Mammary epithelial cell (primary cell): ENCODE measurements at places on chromosomes 12 and 14.

DNA sequence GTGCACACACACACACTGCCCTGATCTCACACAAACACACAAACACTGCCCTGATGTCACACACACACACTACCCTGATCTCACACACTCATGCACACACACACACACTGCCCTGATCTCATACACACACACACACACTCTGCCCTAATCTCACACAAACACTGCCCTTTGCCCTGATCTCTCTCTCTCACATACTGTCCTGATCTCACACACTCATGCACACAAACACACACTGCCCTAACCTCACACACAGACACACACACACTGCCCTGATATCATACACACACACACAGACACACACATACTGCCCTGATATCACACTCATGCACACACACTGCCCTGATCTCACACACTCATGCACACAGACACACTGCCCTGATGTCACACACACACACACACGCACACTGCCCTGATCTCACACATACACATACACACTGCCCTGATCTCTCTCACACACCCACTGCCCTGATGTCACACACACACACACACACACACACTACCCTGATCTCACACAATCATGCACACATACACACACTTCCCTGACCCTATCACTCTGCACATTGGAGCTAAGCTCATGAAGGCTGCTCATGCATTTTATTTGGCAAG, 97.6 kb upstream of the DIO3 start:
- DNase-seq, result no peak

GRCh38 chr14:73272393-73272792, 35.1 kb downstream of the PAPLN start:
- no peak for DNase-seq

DNA sequence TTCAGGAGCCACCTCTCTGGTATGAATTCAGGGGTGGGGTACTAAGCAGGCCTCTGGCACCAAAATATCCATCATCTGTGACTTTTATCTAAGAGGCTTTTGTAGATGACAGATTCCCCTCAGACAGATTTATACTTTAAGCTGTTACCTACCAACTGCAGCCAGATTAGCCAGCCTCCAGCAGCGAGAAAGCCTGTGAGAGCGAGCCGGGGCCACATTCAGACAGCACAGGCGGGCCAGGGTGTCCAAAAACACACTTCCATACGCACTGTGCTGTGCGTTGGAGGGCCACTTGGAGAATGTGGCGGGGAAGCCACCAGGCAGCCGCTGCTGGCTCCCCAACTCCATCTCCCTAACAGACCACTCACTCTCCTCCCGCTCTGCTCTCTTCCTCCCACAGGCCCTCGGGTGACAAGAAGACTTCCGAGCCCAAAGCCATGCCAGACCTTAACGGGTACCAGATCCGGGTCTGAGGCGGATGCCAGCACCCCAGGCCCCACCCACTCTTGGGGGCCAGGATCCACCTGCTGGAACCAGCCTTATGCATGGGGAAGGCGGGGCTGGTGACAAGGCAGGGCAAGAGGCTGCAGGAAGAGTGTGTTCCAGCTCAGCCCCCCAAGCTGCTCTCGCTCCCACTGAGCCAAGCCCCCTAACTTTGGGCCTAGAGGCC, 17.4 kb downstream of the VASH1 start:
- no peak for DNase-seq

DNA sequence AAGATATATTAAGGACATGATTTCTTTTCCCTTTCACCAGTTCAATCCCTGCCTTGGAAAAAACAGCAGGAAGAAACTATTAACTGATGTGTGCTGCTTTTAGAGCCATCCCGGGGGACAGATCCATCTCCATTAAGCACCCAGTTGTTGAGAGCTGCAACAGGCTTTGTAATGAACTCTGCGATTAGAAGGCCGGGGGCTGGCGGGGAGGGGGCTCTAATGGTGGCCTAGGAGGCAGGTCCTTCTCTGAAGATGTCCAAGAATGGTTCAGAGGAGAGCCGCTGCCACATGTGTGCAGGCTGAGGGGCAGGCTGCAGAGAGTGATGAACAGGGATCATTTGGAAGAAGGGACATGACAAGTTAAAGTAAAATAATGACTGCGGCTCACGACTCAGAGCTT, 67.8 kb downstream of the GALNT8 start:
- DNase-seq, result no peak

GRCh38 chr12:104669851-104670337, 213.1 kb downstream of the CHST11 start:
- no peak for DNase-seq

GRCh38 chr12:62191491-62192179, 68.6 kb upstream of the USP15 start:
- DNase-seq, result peak; percentile 66

DNA sequence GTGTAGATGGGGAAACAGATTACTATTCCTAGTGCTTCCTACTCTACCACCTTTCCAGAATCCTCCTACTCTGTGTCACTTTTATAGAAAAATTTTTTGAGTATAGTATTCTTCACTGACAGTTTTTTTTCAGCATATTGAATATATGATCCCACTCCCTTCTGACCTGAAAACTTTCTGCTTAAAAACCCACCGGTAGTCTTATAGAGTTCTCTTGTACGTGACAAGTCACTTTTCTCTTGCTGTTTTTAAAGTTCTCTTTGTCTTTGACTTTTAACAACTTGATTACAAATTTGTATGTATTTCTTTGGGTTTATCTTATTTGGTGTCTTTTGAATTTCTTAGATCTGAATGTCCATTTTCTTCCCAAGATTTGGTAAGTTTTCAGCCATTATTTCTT, 133.6 kb upstream of the SLC38A2 start:
- no peak for DNase-seq

GRCh38 chr12:111032591-111032919, 112.2 kb upstream of the MYL2 start:
- DNase-seq, result no peak

- DNase-seq, result no peak
Measured at GRCh38 chr14:67514650-67515385, 18.3 kb upstream of the PLEKHH1 start.

DNA sequence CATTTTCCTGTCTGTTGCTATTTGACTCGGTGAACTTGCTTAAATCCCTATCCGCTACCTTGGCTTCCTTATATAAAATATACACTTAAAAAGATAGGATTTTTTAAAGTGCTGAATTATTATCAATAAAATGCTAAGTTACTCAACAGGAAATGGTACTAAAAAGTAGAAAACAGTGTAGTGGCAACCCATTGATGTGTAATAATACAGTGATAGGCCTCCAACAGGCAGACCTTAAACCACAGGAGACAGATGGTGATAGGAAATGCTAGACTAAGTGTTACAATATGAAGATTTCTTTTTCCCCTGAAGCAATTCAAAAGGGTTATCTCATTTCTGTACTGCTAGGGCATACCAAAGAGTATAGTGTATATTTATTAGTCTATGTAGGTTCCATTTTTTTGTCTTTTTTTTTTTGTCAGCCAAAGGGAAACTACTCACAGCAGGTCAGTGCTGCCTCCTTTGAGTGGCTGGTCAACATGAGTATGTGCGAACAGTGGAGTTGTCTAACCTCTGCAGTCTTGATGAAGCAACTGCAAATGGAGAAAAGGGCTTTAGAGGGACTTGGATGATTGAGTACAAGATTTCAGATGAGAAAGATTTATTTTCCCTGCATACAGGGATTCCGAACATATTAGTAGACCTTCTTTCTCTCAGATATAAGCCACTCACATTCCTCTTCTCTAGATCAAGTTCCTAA, 183.8 kb downstream of the ACSS3 start:
- no peak for DNase-seq

- DNase-seq, result no peak
Measured at GRCh38 chr12:119592232-119592631, 1.3 kb upstream of the TMEM233 start.
